NCI-H510A treated with DMSO at 0.1 percent for 48 hours (cell line): ENCODE measurements at places on chromosomes 12 and 14.

DNA sequence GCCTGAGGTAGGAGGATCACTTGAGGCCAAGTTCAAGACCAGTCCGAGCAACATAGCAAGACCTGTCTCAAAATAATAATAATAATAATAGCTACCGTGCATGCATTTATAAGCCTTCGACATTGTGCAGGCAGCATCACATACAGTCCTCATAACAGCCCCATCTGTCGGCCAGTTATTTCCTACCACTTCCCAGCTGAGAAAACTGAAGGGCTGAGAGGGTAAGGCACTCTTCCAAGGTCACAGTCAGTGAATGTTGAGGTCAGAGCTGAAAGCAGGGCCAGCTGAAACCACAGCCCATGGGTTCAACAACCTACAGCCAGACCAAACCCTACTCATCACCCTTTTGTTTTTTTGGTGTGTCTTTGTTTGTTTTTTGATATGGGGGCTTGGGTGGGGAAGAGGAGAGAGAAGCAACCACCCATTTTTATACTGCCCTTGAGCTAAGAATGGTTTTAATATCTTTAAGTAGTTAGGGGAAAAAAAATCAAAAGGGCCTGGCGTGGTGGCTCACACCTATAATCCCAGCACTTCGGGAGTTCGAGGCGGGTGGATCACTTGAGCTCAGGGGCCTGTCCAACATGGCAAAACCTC is 16.8 kb upstream of the ITPK1 start:
- DNase-seq: peak; percentile 58

DNA sequence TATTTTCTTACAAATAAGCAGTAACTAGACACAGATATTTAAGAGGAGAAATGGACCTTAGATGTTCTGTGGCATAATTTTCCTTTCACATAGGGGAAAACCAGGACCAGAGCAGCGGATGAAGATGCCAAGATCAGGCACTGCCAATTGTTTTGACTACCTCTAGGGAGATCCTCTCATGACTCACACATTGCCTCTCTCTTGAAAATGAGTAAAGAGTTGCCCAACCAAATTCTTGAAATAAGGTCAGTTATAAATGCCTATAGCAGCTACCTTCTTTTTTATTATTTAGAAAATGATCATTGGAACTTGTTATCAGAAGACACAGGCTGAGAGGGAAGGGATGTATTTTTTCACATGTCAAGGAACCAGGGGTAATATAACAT is 263.4 kb upstream of the PLEKHG7 start:
- DNase-seq: no peak

DNA sequence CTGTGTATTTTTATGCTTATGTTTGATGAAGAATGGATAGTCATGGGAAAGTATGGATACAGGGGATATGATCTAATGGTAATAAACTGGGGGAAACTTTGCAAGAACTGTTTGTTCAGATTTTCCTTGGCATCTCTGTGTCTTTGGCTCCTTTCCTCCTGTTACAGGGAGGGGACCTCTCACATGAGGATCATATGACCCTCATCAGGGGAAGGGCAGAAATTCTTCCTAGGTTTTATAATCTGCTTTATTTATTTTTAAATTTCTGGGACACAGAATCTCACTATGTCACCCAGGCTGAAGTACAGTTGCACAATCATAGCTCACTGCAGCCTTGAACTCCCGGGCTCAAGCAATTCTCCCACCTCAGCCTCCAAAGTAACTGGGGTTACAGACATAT is 526.5 kb downstream of the CCER1 start:
- DNase-seq: no peak

DNA sequence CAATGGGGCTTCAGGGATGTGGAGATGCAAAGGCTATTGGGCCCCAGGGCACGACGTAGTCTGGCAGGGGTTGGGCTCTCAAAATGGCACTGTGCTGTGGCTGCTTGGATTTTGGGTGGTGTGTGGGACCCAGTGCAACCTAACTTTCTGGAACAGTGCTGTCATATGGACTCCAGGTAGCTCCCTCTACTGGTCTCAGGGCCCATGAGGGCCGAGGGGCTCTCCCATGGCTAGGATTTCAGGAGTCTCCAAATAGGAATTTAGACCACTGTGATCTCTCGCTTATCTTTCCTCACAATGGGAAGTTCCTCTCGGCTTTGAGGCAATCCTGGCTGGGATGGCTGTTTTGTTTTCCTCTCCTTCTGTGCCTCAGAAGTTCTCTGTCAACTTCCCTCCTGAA is 68.2 kb upstream of the MUCL1 start:
- no peak for DNase-seq

- no peak for DNase-seq
These were observed 454.8 kb downstream of the AEBP2 start for GRCh38 chr12:19894050-19894449.

- DNase-seq: no peak
These were observed 61.8 kb upstream of the PTPRQ start for GRCh38 chr12:80382254-80382653.

GRCh38 chr12:94062796-94063635 is 85.4 kb upstream of the PLXNC1 start:
- DNase-seq: no peak

DNA sequence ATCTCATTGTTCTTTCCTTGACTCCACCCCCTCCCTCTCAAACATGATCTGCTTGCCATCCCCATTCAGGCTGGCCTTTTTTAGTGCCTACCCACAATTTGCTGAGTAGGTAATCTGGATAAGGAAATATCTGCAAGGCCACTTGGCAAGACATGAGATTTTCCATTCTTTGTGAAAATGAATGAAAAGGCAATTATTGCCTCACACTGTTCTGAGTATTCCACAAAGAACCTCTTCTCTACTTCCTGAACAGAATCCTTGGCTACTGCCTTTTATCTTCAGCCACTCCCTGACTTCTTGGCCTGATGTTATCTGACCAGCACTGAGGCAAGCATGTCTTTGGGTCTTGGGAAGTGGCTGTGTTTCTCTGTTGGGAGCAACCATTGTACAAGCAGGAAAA is 263.2 kb upstream of the ATP2B1 start:
- no peak for DNase-seq

DNA sequence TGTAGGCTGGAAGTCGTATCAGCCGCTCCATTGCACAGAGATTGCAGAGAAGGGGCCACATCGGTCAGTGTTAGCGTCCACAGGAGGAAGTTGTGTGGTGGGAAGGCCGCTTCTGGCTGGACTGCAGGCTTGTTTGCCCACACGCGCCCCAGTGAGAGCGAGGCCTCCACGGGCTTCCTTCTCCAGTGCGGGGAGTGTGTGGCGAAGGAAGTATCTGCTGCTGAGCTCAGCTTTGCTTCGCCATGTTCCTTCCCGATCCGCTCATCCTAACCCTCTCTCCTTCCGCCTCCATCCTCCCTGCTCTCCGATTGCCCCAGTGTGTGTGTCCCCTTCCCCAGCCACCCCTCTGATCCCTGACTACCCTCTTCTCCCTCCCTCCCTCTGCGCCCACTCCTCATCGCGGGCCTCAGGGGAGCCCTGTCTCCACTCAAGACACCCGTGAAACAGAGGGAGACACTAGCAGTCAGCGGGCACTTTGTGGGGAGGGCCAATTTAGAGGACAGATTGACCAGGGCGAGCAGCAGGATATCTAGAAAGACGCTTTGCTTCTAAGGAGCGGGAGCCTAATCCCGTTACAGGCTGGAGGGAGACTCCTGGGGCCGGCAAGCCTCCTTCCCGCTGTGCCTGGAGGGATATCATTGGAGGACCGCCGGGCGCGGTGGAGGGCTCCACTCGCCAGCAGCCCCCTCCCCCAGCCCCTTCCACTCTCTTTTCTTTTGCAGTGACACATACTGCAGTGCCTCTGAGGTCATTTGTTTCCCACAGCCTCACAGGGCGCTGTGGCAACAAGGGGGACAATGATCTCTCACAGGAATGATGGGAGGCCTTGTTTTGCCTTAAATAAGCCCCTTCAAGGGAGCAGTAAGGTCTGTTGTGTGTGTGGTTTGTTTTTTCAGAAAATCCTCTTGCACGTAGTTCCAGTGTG is 428.8 kb downstream of the ZFP36L1 start:
- DNase-seq: no peak

DNA sequence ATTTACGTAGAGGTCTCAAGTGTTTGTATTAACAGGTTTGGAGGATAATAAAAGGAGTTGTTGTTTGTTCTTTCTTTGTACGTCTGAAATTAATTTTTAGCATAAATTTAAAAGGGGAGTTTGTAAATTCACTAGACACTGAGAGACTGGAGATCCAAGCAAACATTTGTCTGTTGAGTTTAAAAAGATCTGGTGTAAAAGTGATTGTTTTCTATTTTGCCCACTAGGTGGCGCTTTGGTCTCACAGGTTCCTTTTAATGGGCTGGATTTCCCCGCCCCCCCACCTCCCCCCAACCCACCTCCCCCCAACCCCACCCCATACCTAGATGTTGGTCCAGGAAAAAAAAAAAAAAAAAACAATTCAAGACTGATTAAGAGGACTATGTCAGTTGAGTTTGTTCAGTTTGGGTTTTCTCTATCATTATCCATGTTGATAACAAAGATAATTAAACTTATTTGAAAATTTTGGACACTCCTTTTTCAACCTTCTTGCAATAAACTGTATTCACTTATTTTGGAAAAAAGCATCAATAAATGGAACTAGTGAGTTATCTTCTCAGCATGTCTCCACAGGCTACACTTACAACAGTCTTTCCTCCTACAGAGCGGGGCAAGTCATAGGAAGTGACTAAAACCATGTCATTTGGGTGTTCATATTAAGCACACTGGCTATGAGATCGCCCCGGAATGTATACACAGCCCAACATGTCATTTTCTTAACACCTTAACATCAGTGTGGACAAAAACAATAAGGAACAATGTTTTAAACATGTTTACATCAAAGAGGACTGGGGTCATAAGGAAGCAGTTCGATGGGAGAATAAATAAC is 841.1 kb downstream of the NRXN3 start:
- peak; percentile 95 for DNase-seq

- peak; percentile 62 for DNase-seq
These were observed 24.0 kb downstream of the TTC9 start for GRCh38 chr14:70665448-70666360.

GRCh38 chr12:13562915-13563742 is 366.6 kb downstream of the EMP1 start:
- no peak for DNase-seq
